ENCODE measurements at places on chromosomes 11 and 22.

DNA sequence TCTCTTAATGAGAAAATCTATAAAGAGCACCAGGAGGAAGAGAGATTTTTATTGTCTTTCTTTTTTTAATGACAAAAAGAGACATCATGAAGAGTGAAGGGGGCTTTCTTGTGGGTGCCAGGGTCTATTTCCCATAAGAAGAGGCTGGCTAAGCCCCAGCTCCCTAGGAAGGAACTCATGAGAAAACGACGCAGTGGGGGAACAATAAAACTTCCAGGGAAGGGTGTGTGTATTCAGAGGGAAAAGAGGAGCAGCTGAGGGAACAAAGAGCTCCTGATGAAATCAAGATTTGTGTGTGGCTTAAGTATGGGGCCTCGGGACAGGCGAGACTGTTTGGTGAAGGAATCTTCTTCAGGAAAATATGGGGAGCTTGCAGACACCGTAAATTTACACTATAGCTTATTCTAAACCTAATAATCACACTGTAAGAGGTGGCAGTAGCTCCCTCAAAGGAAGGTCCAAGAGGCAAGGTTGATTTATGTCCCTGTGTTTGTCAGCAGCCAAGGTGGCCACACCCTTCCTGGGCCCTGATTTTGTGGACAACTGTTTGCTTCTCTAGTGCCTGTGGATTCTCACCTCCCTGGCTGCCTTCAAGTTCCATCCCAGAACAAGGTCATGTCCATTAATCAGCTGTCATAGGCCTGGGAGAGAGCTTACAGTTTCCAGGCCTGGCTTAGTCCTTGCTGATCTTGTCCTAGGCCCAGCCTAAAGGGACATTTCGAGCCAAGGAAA is 615.7 kb downstream of the INSC start:
- H3K27ac ChIP-seq = no peak overlapping the region
- H3K4me3 ChIP-seq = no peak overlapping the region
- DNase-seq = no peak
- no peaks in the 10 kb centered on the region for H3K4me1 ChIP-seq

DNA sequence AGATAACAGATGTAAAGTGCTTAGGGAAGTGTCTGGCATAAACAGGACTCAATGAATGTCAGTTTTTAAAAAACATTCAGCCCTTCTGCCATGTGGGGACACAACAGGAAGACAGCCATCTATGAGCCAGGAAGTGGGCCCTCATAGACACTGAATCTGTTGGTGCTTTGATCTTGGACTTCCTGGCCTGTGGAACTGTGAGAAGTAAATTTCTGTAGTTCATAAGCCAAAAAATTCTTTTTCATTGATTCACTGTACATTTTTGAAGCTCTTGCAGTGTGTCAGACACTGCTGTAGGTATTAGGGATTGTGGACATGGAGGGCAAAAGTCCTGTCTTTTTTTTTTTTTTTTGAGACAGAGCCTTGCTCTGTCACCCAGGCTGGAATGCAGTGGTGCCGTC is 188.6 kb downstream of the HIPK3 start:
- H3K27me3 ChIP-seq = peaks cover 27% of the 10 kb centered on the region
- no peak overlapping the region for H3K27ac ChIP-seq
- H3K4me3 ChIP-seq = no peak overlapping the region

- H3K36me3 ChIP-seq = peaks cover 2% of the 10 kb centered on the region
- DNase-seq = no peak
- no peak overlapping the region for H3K27ac ChIP-seq
- no peaks in the 10 kb centered on the region for H3K4me1 ChIP-seq
- no peaks in the 10 kb centered on the region for H3K27me3 ChIP-seq
Observed at GRCh38 chr11:15893080-15893492, 463.3 kb downstream of the SOX6 start.

- no peak for DNase-seq
- peaks cover 17% of the 10 kb centered on the region for H3K36me3 ChIP-seq
- peak overlapping the region; percentile 57 for H3K27ac ChIP-seq
Observed at GRCh38 chr22:42866100-42866499, 9.0 kb upstream of the ARFGAP3 start.

DNA sequence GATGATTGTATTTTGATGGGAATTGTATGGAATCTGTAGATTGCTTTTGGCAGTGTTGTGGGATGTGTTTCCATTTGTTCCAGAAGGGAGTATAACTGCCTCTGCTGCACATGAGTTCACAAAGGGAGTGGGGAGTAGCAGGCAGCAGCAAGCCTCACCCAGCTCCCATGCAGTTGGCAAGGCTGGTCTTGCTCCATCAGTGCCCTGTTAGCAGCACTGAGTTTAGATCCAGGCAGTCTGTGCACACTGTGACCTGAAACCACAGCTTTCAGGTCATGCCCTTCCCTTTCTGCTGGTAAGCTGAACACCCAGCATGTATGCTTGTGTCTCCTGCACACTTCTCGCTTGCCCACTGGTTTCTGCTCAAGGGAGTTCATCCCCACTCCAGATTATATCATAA is 3.7 kb upstream of the NUCB2 start:
- H3K4me3 ChIP-seq = no peak overlapping the region
- DNase-seq = no peak
- no peaks in the 10 kb centered on the region for H3K27me3 ChIP-seq
- peaks cover 15% of the 10 kb centered on the region for H3K4me1 ChIP-seq

GRCh38 chr22:19124377-19124776 is 2.2 kb upstream of the DGCR2 start:
- H3K36me3 ChIP-seq = peaks cover 13% of the 10 kb centered on the region
- no peak overlapping the region for H3K4me3 ChIP-seq
- DNase-seq = no peak
- H3K27me3 ChIP-seq = no peaks in the 10 kb centered on the region

DNA sequence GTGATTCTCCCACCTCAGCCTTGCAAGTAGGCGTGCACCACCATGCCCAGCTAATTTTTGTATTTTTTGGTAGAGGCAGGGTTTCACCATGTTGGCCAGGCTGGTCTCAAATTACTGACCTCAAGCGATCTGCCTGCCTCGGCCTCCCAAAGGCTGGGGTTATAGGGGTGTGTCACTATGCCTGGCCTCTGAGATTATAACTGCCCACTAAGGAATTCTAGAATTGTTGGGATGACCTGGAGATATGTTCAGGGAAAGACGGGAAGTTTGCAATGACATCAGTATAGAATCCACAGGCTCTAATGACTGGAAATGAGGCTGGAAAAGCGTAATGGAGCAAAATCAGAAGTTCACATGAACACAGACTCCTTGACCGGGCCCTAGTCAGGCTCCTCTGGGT is 62.2 kb downstream of the CLMP start:
- DNase-seq = no peak
- H3K27ac ChIP-seq = peak overlapping the region; percentile 8
- H3K4me1 ChIP-seq = no peaks in the 10 kb centered on the region

- peak; percentile 93 for DNase-seq
- H3K4me3 ChIP-seq = peak within 1 kb of the TSS; percentile 79
- H3K36me3 ChIP-seq = peaks cover 8% of the 10 kb centered on the region
- peaks cover 9% of the 10 kb centered on the region for H3K4me1 ChIP-seq
- peak within 1 kb of the TSS; percentile 78 for H3K27ac ChIP-seq
- H3K27me3 ChIP-seq = no peaks in the 10 kb centered on the region
Observed at GRCh38 chr11:66958232-66958955, at the start of gene PC. PC (minus strand) TSS chr11:66958383; CDS start chr11:66872159, 86,224 bp downstream.

DNA sequence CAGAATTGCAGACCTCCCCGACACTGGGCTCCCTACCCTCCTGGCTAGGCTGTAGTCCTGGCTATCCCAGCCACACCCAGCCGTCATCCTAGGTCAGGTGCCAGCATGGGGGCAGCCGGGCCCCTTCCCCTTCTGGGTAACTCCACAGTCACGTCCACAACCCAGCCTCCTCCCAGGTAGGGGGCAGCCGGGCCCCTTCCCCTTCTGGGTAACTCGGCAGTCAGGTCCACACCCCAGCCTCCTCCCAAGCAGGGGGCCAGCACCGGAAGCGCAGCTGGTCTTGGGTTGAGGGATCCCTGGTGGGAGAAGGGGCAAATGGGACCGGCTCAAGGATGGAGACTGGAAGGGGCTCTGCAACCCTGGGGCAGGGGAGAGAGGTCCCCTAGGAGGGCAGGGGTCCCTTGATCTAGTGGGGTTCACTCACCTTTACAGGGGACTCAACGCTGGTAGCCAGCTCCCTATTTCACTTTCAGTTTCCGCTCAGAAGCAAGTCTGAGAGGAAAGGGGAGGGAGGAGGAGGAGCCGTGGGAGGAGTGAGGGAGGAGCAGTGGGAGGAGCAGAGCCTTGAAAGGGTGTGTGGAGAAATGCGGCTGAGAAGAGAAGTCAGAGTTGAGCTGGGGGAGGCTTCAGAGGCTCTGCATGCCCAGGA is at the start of gene TRIM21:
TRIM21 (minus strand) TSS at position 494 of the 649 bp plus-strand sequence. CDS start 3,293 bp downstream, outside the sequence.
- peaks cover 39% of the 10 kb centered on the region for H3K4me1 ChIP-seq
- H3K36me3 ChIP-seq = peaks cover 22% of the 10 kb centered on the region
- peaks cover 19% of the 10 kb centered on the region for H3K27me3 ChIP-seq
- peak; percentile 85 for DNase-seq
- H3K4me3 ChIP-seq = peak within 1 kb of the TSS; percentile 91

DNA sequence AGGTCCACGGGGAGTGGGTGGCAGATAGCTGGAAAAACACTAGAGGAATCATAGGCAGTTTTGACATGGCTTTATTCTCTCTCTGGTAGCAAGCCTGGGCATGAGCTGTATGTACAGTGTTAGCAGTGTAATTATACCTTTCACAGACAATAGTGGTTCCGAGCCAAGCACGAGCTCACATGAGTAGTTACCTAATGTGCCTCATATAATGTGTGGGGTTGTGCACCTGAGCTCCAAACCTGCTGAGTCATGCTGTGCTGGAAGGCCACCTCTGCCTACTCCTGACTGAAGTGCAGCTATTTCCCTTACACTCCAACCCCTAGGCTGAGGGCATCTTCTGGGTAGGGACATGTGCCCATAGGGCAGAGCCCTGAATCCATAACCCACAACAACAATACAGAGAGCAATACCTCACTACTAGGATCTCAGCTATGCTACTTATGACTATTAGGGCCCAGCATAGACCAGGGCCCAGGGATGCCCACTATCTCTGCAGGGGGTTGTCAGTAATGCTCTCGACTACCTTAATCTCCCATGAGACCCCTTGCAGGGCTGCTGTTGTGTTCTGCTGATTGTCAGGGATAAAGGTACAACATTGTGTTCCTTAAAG is 432.1 kb downstream of the DYNC2H1 start:
- no peaks in the 10 kb centered on the region for H3K4me1 ChIP-seq
- no peak for DNase-seq
- H3K27ac ChIP-seq = no peak overlapping the region
- H3K36me3 ChIP-seq = no peaks in the 10 kb centered on the region
- no peak overlapping the region for H3K4me3 ChIP-seq
- H3K27me3 ChIP-seq = no peaks in the 10 kb centered on the region

GRCh38 chr11:115761348-115761747 is 257.1 kb upstream of the CADM1 start:
- no peak overlapping the region for H3K4me3 ChIP-seq
- no peaks in the 10 kb centered on the region for H3K4me1 ChIP-seq
- H3K27me3 ChIP-seq = peaks cover 52% of the 10 kb centered on the region
- DNase-seq = no peak
- no peaks in the 10 kb centered on the region for H3K36me3 ChIP-seq

GRCh38 chr11:127733552-127733951 is 733.0 kb upstream of the KIRREL3 start:
- H3K4me3 ChIP-seq = no peak overlapping the region
- no peak overlapping the region for H3K27ac ChIP-seq
- peaks cover 6% of the 10 kb centered on the region for H3K36me3 ChIP-seq

DNA sequence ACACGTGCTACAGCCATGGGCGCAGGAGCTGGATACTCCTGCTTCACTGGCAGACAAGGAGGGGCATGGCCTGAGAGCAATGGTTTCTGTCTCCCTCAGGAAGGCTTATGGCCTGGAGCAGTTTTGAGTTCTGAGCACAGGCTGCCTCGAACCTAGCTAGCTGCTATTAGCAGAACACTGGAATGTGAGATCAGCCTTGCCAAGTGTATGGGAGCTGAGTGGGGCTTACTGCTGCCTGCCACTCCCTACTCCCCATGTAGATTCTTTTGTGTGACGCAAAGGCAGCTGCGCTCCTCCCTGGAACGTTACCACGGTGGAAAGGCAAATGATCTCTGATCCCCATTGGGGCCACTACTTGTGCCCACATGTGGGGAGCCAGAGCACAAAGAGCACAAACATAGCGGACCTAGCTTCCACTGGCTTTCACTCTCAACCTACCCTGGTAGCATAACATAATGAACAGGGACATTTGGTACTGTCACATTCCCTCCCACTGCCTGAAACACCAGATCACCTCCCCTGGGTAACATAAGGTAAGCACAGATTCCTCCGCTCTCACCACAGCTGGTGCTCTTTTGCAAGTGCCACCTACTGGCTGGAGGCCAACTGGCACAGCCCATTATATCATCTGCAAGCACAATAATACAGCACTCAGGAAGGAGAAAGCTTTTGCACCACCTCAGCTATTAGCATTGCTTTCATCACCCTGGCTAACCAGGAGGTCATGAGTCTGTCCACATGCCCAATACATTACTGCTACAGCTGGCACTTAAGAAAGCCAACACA is 84.6 kb upstream of the GUCY1A2 start:
- H3K27ac ChIP-seq = no peak overlapping the region
- no peaks in the 10 kb centered on the region for H3K4me1 ChIP-seq
- DNase-seq = no peak
- no peaks in the 10 kb centered on the region for H3K27me3 ChIP-seq

GRCh38 chr11:43555186-43555585 is 125.4 kb upstream of the HSD17B12 start:
- H3K27ac ChIP-seq = no peak overlapping the region
- peaks cover 68% of the 10 kb centered on the region for H3K27me3 ChIP-seq
- H3K4me3 ChIP-seq = no peak overlapping the region
- H3K4me1 ChIP-seq = peaks cover 5% of the 10 kb centered on the region
- H3K36me3 ChIP-seq = no peaks in the 10 kb centered on the region

DNA sequence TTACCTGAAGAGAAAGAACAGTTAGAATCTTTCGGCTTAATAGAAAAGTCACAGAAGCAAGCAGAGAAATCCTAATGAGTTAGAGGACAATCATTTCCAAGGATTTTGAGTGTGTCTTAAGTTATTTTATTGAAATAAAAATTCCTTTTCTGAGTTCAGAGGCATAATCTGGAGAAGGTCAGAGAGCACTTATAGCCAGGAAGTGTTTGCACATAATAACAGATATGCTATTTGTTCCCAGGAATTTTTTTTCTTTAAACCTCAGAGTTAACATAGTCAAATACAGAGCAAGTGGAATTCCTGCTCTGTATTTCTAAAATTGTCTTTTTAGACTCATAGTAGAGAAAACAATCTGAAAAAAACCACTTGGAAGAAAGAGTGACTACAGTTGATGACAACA is 74.3 kb downstream of the SNX19 start:
- no peaks in the 10 kb centered on the region for H3K4me1 ChIP-seq
- H3K27me3 ChIP-seq = peaks cover 56% of the 10 kb centered on the region
- H3K27ac ChIP-seq = no peak overlapping the region
- no peak overlapping the region for H3K4me3 ChIP-seq
- no peaks in the 10 kb centered on the region for H3K36me3 ChIP-seq
- no peak for DNase-seq

DNA sequence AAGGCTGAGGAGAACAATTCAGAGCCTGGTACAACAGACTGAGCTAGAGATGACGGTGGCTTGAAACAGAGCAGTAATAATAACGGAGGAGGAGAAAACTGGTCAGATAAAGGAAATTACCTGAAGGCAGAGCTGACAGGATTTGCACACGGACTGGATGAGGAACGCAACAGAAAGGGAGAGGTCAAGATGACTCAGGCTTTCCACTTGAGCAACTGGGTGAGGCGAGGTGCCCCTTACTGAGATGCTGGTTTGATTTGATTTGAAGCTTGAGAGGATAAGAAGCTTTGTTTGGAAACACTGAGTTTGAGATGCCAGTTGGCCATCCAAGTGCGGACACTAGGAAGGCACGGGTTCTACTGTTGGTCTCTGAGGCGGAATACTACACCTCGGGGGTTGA is 35.4 kb upstream of the NRIP3 start:
- no peaks in the 10 kb centered on the region for H3K4me1 ChIP-seq
- no peak overlapping the region for H3K4me3 ChIP-seq
- H3K36me3 ChIP-seq = no peaks in the 10 kb centered on the region
- DNase-seq = no peak

Data from effector memory CD8-positive, alpha-beta T cell (primary cell).